Fibroblast of lung (primary cell): ENCODE measurements at places on chromosomes 3 and 15. TPM values are rescaled to one million over a fixed set of nuclear protein-coding genes. Genes with fewer than 3 reads are reported as not detected.

DNA sequence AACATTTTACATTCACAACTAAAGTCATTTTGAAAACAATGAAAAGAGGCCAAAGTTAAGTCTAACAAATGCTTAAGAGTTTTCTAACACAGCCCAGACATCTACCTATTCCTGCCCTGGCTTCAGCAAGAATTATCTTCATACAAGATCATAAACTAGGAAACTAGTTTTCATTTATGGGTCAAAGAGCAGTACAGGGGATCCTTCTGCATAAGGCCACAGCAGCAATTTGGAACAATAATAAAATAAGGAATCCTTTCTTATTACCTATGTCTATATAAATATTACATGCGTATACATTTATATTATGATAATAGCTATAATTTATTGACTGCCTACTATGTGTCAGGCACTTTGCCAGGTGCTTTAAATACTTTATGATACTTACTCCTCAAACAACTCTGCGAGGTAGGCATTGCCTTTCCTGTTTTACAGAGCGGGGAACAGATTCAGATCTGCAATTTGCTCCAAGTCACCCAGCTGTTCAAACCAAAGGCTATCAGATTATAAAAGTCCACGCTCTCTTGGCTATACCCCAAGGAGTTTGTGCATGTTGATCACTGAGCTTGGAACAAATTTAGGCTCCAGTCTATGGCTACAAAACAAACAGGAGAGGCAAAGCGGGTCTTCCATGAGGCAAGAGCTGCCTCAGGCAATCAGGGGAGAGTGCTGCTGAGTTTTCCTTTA, 196.4 kb downstream of the RORA start:
- no peak for DNase-seq

AMIGO3 gene
- polyA plus RNA-seq = 0.17 TPM in 1 of 2 replicates, not detected in the other

ARGFX gene
- not detected in 2 replicates for polyA plus RNA-seq

DNA sequence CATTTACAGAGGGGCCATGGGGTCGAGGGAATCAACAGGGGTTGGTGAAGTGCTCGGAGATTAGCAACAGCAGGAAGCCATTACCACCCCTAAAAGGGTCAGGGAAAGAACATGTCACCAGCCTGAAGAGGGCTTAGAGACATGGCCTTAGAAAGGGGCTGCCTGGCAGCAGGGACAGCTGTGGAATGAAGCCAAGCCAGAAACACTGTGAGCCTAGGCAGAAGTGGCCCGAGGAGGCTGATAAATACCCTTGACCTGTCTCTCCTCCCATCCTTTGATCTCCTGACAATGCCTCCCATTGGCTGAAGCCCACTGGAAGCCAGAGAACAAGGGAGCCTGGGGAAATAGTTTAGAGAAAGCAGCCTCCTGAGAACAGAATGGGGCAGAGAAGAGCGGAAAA, 31.4 kb downstream of the GPD1L start:
- no peak for DNase-seq

GRCh38 chr3:172319595-172319994, 128.7 kb downstream of the GHSR start:
- DNase-seq = peak; percentile 69

DNA sequence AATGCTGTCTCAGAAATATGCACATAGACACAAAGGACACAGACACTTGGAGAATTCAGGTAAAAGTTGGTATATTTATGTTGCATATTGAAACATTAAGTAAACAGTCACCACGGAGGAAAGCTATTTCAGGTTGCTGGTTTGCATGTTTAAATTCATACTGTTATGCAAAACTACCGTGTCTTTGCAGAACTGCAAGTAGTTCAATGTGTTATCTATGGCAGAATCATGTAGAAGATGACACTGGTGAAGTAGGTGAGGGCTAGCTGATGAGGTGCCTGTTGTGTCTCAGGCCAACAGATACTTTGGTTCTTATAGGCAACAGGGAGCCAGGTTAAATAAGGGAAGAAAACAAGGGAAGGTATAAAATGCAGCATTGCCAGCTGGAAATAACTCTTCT, 511.3 kb downstream of the DIPK2A start:
- DNase-seq = no peak

SLC6A20 gene
- not detected in 2 replicates for polyA plus RNA-seq

GRCh38 chr3:37765591-37766488, 95.8 kb upstream of the CTDSPL start:
- peak; percentile 40 for DNase-seq

NOX5 gene
- 0.17 and 0.25 TPM in 2 replicates for polyA plus RNA-seq

GRCh38 chr3:194548346-194549321, 61.8 kb upstream of the ATP13A3 start:
- DNase-seq = peak; percentile 65

TBC1D21 gene
- polyA plus RNA-seq = not detected in 2 replicates

DNA sequence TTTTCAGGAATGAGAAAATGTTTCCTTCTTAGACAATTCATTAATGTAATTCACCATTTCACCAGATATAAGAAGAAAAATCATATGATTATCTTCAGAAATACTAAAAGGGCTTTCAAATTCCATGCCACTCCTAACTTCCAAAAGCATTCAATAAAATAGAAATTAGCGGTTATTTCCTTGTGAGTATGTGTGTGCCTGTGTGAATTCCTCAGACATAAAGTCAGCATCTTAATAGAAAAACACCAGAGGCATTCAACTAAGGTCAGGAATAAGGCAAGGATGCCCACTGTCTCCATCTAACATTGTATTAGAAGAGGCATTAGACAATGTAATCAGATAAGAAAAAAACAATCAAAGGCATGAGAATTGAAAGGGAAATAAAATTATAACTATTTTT, 88.4 kb downstream of the PLCH1 start:
- peak; percentile 20 for DNase-seq

- no peak for DNase-seq
Observed at GRCh38 chr3:181230258-181230657, 240.7 kb upstream of the DNAJC19 start.

DNA sequence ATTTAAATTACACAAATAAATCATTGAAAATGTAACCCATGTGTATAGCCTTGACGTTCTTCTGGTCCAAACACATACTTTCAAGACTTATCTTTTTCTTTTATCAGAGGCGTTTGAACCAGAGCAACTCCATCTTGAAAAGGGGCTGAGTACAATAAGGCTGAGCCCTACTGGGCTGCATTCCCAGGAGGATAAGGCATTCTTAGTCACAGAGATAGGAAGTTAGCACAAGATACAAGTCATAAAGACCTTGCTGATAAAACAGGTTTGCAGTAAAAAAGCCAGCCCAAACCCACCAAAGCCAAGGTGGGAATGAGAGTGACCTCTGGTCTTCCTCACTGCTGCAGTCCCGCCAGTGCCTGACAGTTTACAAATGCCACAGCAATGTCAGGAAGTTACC, 101.0 kb upstream of the IGSF10 start:
- peak; percentile 62 for DNase-seq

GRCh38 chr3:193640165-193640715, 47.2 kb downstream of the OPA1 start:
- no peak for DNase-seq

DNA sequence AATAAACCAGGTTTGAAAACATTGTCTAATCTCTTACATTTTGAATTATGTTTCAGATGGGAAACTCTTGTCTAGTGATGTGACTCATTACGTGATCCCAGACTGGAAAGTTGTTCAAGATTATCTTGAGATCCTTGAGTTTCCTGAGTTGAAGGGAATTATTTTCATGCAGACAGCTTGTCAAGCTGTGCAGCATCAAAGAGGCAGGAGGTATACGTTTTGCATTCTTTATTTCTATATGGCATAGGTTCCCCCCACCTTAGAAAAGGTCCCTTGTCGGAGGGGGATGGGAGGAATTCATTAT, 1.5 kb downstream of the DIS3L start:
- peak; percentile 9 for DNase-seq

DNA sequence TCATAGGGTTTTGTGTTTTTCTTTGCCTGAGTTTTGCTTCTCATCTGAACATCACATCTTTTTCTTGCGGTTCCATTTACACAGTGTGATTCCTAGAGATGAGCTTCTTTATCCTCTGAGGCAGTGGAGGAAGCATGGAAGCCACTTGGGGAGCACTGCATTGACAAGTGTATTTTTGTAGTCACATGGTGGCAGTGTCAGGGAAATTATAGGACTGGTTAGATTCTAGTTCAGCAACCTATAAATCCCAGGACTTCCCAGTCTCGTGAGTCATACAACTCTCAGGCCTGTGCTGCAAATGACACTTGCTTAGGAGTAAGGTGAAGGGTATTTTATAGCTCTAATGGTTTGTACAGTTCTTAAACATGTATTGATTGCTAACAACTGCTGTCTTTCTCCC, 58.4 kb downstream of the RBM6 start:
- DNase-seq = peak; percentile 29

DNA sequence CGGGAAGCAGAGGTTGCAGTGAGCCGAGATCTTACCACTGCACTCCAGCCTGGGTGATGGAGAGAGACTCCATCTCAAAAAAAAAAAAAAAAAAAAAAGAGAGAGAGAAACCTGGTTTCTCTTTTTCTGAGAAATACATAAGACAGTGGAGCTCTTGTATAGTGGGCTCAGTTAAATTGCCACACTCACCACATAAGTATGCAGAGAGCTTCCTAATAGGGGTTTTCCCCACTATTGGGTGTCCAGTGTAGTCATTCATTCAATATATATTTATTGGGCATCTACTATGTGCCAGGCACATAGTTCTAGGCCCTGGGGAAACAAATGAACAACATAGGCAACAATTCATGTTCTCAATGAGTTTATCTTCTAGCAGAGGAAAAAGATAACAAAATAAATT, 48.9 kb upstream of the FMN1 start:
- DNase-seq = no peak

DNA sequence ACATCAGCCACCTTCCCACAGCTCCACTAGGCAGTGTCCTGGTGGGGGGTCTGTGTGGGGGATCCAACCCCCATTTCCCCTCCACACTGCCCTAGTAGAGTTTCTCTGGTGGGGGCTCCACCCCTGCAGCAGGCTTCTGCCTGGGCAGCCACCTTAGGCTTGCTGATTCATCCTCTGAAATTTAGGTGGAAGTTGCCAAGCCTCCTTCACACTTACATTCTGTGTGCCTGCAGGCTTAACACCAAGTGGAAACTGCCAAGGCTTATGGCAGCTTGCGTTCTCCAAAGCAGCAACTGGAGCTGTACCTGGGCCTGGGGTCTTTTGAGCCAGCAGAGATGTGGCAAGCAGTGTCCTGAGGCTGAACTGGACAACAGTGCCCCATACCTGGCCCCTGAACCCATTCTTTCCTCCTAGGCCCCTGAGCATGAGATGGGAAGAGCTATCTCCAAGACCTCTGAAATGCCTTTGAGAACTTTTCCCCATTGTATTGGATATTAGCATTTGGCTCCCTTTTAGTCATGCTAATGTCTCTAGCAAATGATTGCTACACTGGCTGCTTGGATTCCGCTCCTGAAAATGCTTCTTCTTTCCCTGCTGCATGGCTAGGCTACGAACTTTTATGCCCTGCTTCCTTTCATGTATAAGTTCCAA, 32.5 kb downstream of the CPN2 start:
- DNase-seq = peak; percentile 32

- DNase-seq = no peak
Observed at GRCh38 chr3:188026191-188026968, 127.6 kb upstream of the LPP start.

- DNase-seq = no peak
Observed at GRCh38 chr3:182741214-182741613, 52.1 kb upstream of the ATP11B start.

ANKRD63 gene
- not detected in 2 replicates for polyA plus RNA-seq

GRCh38 chr3:30607032-30607833, 832 bp downstream of the TGFBR2 start:
- DNase-seq = peak; percentile 50

GRCh38 chr15:59399465-59400102, 26.9 kb upstream of the MYO1E start:
- DNase-seq = no peak

DNA sequence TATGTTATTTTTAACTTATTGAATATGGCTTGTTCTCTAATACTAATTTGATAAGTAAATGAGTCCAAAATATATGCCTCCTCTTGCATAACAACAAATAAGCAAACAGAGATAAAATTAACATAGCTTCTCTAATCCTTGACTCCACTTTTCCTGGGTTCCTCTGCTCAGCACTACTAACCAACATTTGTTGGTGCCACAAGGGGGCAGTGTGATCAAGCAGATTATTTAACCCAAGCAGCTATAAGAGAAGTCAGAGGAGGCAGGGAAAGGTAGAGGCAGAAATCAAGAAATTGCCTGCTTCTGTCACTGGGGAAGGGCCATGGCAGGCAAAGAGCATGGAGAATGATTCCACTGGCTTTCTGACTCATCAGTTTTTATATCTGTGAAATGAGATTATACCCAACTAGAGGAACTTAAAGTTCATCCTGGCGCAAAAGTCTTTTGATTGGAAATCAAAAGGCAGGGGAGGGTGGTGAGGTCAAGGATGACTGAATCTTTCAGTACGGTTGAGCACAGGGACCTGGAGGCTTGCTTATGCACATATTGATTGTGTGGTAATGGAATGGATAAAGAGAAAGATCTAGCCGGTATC, 152.2 kb downstream of the IGSF11 start:
- peak; percentile 69 for DNase-seq

BTBD1 gene
- 72.0 and 84.0 TPM in 2 replicates for polyA plus RNA-seq

- DNase-seq = no peak
Observed at GRCh38 chr3:52065264-52065756, 8.9 kb upstream of the DUSP7 start.

TMEM207 gene
- not detected in 2 replicates for polyA plus RNA-seq

C3orf38 gene
- polyA plus RNA-seq = 20.5 and 24.5 TPM in 2 replicates

DNA sequence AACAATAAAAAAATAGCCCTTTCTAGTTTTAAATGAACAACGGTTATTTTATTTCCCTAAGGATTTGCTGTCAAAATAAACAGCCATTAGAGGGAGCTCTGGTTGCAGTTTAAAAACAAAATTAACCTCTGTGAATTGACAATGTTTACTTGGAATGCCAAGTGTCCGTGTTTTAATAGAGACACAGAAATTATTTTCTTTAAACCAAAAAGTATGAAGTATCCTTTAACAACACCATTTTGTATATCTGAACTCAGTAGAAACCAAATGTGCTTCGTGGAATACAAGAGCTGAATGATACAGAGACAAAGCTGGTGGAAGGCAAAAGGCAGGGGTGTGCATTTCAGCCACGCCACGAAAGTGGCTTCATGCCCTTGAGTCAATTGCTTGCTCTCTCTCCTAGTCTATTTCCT, 74.4 kb downstream of the MOBP start:
- DNase-seq = peak; percentile 15

CCDC80 gene
- polyA plus RNA-seq = 131 and 526 TPM in 2 replicates

DNAH1 gene
- polyA plus RNA-seq = 0.72 and 1.9 TPM in 2 replicates

ITGA11 gene
- 2.6 and 21.5 TPM in 2 replicates for polyA plus RNA-seq
